ENCODE measurements at places on chromosomes 3 and 15.

DNA sequence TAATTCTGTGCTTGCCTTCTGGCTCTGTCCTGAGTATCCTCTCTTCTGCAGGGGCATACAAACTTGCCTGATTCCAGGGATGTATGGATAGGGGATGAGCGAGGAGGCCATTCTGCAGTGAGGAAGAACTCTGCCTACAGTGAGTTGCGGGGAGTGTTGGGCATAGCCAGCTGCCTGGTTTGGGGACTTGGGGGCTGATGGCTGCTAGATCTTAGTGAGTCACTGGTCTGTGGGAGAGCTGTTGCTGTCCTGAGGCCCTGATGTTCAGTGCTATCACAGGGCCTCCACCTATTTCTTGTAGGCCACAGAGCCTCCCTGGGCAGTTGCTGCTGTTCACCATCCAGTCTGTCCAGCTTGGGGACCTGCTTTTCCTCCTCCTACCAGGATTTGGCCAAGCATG is 20.3 kb downstream of the CDAN1 start:
- no peak for DNase-seq

DNA sequence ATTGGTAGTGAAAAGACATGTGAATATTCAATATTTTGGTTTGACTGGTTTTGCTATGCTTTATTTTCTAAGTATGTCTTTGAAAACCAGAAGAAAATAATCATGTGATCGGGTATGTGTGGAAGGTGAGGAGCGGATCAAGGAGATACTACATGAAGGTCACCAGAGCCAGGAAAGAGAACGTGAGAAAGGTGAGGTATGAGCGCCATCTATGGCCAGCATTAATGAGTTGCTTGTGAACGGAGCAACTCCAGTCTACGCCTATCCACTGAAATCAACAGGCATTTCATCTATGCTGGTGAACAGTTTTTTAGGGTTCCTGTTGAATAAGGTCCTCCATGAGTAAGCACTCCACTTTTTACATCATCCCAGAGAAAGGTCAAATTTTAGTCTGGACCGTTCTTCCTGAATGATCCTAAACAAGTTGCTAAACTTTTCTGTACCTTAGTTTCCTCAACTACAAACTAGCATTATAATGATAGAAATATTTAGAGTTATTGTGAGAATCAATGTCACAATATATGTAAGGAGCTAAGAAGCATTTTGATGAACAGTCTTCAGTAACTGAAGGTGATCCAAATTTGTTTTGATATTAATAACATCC is 1435.2 kb upstream of the CADM2 start:
- DNase-seq, result no peak

GRCh38 chr3:75176937-75177336 is 487.2 kb upstream of the FRG2C start:
- no peak for DNase-seq

GRCh38 chr3:132840201-132840700 is 118.0 kb upstream of the NPHP3 start:
- DNase-seq, result no peak

DNA sequence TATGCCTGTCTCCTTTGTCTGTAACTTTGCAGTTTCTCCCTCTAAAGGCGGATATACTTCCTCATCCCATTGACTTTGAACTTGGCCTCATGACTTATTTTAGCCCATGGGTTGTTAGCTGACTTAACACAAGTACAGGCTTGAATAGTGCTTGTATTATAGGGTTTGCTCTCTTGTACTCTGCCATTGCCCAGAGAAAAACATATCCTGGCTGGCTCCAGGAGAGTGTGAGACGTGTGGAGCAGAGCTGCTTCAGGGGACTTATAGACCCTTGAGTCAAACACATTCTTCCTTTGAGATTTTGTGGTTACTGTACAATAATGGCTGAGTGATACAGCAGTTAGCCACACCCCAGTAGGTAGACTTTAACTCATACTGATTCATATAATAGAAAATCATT is 124.0 kb downstream of the RAP2B start:
- DNase-seq, result no peak

GRCh38 chr3:133943031-133943535 is 47.4 kb upstream of the RAB6B start:
- no peak for DNase-seq

DNA sequence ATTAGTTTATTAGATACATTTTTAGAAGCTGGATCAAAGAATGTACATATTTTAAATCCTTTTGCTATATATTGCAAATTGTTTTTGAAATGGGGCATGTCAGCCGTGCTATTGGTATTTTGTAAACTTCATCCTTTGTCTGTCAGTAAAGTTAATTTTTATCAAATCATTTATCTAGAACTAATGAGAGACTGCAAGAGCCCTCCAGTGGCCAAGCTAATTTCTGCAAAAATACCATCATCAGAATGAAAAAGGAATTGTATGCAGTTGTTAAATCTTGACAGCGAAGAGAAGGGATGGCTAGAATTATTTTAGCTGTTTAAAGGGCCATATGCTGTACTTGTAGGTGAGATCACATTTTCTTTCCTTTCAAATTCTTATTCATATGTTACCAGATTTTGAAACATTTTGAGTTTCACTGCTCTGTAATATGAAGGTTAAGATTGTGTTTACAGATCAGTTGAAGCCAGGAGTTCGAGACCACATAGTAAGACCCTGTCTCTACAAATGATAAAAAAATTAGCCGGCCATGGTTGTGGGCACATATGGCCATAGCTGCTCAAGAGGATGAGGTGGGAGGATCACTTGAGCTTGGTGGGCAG is 8.1 kb upstream of the CLDN11 start:
- DNase-seq, result no peak

DNA sequence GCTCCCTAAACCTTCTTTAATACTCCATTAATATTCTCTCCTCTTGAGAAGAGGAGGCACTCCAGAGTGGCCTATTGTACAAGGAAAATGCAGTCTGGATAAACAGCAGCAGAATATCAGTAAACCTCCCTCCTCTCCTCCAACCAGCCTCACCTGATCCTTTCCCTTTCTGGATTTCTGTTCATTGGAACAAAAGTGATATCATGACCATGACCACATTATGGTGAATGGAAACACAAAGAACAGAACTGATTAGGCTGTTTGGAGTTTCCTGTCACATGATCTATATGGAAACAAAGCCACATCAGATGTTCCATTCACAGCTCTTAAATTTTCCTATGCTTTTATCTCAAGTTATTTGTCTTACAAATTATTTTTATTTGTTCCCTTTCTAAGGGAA is 14.6 kb downstream of the C2CD4B start:
- DNase-seq, result no peak

DNA sequence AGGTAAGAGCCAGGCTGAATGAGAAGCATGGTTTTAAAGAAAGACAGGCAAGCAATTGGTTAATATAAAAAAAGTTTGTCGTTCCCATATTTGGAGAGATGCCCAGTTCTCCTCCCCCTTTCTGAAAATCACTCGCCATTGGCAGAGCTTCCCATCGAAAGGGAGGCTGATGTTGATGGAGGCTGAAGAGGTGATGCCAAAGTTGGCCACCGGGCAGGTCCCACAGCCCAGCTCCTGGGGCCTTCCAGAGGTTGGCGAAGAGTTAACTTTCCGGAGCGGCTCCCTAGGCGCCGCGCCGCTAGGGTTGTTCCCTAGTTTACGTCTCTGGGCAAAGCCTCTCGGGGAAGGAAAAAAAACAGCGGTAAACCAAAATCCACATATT is 793 bp downstream of the PCOLCE2 start:
- no peak for DNase-seq

GRCh38 chr3:33001889-33002288 is 50.4 kb downstream of the CCR4 start:
- DNase-seq, result no peak

DNA sequence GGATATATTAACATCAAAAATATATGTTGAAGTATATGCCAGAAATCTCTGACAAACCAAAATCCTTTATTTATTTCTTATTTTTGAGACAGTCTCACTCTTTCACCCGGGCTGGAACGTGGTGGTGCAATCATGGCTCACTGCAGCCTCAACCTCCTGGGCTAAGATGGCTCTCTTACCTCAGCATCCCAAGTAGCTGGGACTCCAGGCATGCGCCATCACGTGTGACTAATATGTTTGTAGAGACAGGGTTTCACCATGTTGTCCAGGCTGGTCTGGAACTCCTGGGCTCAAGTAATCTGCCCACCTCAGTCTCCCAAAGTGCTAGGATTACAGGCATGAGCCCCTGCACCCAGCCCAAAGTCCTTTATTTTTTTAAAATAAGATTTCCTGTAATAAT is 11.9 kb downstream of the FAIM start:
- DNase-seq, result no peak

DNA sequence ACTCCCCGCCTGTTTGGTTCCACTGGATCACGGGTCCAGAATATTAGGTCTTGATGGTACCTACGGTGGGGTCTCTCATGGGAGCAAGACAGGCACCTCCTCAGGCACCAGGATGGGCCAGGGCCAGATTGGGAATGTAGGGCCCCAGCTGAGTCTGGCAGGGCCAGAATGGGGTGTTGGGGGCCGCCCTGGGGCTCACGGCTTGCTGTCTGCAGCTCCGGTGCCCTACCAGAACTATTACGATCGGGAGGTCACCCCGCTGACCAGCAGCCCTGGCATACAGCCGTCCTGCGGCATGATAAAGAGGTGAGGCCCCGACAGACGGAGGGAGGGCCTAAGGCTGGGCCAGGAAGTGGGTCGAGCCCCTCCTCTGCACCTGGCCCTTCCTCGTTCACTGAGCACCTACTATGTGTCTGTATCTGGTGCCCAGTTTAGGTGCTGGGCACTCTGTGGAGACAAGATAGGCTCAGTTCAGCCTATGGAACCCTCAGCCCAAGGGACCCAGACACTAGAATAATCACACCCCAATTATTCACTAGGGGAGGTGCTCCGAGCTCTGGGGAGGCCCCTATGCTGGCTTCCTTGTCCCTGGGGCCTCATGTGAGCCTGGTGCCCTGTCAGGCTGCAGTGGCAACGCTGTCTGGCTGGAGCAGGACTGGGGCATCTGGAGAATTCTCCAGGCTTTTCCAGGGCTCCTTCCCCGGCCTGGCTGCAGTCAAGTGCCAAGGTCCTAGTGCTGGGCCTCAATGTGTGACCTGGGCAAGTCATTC is 37.9 kb downstream of the PSTPIP1 start:
- no peak for DNase-seq

- DNase-seq, result no peak
Observed at GRCh38 chr3:130345487-130346079, at the start of gene COL6A5. COL6A5 (plus strand) TSS chr3:130345672; CDS start chr3:130373639, 27,967 bp downstream.

DNA sequence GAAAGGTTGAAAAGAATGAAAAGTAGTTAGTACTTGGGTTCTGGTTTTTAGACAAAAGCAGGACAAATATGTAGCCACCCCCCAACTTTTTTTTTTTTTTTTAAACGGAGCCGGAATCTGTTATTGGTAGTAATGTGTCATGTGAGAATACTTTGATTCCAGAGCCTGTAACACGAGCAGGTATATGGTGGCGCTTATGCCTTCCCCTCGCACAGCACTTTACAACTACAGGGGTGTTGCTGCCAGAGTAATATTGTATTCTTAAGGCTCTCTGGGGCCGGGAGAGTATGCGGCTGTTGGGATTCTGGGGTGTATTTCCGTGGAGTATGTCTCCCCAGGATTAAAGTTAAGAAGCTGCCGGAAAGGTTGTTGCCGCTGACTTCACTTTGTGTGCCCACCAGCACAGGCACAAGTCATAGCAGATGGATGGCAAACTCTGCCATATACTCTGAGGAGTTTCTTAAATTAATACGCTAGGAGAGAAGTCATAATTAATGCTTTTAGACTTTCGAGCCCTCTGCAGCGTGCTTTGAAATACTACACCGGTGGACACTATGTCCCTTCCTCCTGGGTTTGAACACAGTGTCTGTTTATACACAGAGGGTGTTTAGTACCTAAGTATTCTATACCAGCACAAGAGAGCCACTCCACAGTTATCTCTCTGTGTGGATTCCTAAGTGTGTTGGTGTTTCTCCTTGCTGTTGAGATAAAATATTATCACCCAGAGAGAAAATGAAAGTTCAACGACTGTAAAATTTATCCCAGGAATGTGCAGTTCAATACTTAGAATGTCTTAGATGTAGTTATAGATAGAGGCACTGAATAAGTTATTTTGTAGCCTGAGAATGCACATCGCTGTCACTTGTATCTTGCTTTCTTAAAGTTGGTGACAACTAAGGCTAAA is 1.4 kb downstream of the MBNL1 start:
- no peak for DNase-seq

DNA sequence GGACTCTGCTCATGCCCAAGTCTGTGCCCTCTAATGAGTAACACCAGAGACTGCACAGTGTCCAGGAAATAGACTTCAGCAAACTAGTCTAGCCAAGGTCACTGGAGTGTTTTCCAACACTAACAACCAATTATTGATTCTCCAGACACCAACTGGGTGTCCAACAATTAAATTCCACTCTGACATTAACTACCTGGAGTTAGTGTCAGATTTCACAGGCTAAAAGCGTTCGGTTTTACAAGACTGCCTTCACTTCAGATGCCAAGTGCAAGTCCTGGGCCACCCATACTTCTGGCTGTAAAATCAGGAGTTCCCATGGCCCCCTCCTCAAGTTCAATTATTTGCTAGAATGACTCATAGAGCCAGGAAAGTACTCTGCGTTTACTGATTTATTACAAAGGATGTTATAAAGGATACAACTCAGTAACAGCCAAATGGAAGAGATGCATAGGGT is 20.8 kb upstream of the CFAP161 start:
- DNase-seq, result no peak

- DNase-seq, result no peak
Observed at GRCh38 chr3:156952011-156952410, 125.9 kb downstream of the LEKR1 start.

- DNase-seq, result no peak
Observed at GRCh38 chr3:5231487-5231886, 44.0 kb downstream of the EDEM1 start.

- no peak for DNase-seq
Observed at GRCh38 chr3:102124704-102125103, 275.4 kb downstream of the NFKBIZ start.

GRCh38 chr15:60223176-60223575 is 174.6 kb downstream of the ANXA2 start:
- no peak for DNase-seq

DNA sequence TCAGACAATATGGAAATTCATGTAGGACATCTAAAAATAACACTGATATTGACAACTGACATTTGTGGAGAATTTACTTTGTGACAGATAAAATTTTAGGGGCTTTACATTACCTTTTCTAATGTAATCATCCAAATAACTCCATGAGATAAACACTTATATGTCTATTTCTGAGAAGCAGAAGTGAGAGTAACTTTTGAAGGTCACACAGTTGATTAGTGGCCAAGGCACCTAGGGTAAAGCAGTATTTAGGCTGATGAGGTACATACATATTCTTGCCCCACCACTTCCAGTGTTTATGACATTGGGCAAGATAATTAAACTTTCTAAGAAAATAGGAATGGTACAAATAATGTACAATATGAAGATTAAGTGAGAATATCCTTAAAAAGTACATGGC is 248.4 kb downstream of the CPNE4 start:
- no peak for DNase-seq

DNA sequence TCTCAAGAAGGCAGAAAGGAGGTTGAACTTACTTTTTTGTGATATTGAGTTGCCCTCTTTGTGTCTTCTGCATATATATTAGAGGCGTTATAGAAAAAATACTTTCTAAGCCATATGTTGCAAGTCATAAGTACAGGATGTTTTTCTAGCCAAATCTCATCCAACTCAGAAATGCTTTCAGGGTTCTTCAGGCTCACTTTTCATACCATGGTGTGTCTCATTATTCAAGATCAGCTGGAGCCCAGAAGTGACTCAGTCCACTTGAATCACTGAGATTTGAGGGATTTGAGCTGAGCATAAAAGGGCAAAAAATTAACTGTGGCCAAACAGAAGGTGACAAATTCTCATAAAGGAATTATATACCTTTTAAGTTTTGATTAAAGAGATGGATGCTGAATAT is 157.3 kb downstream of the WNT5A start:
- DNase-seq, result no peak

- DNase-seq, result no peak
Observed at GRCh38 chr3:134459562-134459961, 26.2 kb downstream of the ANAPC13 start.

- no peak for DNase-seq
Observed at GRCh38 chr3:125675791-125676190, 80.5 kb upstream of the OSBPL11 start.
